Urothelium cell line (cell line): ENCODE measurements at places on chromosomes 6 and 20.

- DNase-seq, result no peak
Observed at GRCh38 chr20:3896302-3896701, 7.1 kb downstream of the PANK2 start.

DNA sequence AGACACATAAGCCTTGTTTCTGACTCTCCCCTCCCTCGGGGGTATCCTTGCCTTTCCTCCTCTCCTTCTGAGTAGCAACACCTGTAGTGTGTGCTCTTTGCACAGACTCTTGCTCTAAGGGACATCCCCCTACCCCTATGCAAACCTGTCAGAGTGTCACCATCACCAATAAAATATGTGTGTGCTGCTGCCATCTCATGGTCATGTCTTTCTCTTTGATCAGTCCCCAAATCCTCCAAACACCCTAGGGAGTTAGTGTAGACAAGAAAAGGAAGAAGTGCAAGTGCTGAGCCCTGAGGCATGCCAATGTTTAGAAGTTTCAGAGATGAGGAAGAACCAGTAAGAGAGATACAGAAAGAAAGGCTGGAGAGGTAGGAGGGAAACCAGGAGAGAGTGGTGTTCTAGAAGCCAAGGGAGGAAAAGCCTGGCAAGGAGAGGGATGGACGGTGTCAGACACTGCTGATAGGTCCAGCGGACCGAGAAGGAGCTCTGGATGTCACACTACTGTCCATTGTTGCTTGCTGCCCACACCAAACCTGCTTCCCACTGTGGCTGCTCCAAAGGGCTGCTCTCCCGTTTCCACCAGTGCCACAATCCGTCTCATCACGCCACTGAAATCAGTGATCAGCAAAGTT is 16.4 kb downstream of the TRMT6 start:
- DNase-seq, result peak; percentile 30

- no peak for DNase-seq
Observed at GRCh38 chr6:169709293-169709692, 7.4 kb downstream of the C6orf120 start.

DNA sequence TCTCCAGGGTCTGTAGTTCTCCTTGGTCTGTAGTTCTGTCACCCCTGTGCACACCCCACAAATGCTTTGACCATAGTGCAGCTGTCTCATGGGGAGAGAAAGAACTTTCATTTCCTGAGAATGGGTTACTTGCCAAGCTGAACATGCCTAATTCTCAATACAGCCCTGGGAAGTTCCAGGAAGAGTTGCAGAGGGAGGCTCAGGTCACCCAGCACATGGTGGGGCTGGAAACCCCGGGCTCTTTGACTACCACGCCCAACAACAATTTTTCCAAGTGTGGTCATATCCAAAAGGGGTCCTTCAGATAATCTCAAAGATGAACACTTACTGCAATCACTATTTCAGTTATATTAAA is 2.2 kb upstream of the PTPRA start:
- DNase-seq, result no peak

DNA sequence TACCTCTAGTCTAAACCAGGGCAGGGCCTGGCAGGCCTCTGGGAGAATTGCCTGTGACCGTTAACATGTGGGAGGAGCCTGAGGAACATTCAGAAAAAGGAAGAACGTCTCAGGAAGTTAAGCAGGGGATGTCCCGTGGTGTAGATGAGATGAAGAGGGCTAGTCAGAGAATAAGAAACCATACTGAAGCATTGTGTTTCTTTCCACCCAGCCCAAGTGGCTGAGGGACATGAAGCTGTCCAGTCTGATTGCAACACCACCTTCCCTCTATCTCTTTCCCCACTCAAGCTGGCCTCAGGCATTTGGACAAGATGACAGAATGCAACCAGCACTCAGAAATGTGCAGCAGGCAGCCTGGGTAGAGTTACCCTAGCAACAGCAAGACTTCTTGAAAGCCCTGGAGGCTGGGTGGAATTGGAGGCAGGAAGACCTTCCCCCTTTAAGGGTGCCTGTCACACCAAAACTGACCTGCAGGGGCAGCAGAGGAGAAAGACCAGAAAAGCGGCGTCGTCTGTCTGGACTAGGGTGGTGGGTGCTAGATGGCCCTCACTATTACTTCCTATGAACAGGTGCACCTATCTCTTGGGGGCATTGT is 186.1 kb downstream of the UNC5CL start:
- no peak for DNase-seq

- no peak for DNase-seq
Observed at GRCh38 chr20:43389211-43389610, 68.5 kb upstream of the SRSF6 start.

DNA sequence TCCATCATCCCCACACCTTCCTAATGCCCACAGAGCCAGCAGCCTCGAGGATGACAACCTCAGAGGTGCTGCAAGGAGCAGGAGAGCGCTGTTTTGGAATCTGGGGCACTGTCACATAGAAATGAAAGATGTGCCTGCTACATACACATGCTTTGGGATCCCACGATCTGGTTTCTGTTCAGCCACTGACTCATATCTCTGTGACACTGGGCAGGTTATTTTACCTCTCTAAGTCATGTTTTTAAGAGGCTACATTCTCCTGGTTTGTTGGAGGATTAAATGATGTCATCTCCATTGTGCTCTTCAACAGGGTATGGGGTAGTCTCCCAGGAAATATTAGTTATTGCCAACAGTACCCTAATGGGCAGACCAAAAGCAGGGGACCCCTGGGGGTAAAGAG is 32.6 kb upstream of the TAB2 start:
- DNase-seq, result no peak

DNA sequence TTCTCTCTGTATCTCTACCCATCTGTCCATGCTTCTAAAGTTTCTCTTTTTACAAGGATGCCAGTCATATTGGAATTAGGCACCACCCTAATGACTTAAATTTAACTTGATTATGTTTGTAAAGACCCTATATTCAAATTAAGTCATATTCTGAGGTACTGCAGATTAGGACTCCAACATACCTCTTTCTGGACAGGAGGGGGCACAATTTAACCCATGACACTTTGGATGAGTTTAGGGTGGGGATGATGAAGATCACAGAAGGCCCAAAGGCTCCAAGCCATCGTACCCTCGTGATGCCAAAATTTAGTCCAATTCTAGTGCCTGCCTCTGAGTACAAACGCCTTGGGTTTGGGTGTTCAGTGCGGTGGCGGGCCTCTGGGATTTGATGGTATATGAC is 15.0 kb upstream of the NKX2-2 start:
- DNase-seq, result no peak

DNA sequence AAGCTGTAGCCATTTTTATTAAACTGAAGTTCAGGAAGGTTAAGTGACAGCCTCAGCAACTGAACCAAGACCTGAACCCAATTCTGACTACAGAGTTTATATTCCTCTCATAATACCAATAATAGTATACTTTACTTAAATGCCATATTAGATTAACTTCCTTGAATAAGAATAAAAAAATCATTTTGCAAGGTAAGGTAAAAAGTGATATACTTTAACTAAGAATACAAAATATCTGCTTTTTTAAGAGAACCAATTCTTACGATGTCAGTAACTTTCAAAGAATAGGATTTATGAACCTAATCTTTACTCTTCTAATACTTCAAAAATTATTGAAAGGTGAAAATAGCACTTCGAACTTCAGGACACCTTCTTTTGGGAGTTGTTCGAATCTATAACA is 3.7 kb downstream of the RAD21L1 start:
- no peak for DNase-seq

DNA sequence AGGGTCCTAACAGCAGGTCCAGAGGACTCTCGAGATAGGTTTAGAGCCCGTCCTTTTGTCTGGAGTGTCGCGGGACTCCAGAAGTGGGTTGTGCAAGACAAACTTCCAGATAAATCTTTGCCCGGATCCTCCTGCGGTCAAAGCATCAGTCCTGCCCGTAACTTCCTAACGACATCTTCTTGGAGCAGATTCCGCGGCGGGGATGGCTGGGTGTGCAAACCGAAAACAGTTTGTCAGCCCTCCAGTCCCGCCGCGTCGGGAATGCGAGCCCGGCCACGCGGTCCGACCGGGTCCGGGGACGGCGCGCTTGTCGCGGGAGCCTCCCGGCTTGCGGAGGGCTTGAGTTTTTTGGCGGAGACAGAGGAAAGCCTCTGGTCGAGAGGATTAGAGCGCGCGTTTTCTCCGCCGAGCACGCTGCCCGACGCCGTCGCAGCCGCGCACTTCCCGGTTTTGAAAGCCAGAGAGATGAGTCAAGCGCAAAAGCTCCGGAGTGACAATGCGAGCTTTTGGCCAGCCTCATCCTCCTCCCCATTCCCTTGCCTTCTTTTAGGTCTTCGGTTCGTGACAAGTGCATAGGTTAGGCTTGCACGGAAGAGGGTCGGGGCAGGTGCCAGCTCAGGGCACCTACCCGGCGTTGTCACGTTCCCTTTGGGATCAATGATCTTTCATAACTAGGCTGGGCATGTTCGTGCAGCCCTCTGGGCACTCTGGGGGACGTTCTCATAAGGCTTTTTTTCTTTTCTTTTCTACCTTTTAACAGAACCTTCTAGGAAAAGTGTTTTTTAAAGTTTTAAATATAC is 91.3 kb upstream of the PRDM1 start:
- no peak for DNase-seq

- DNase-seq, result no peak
Observed at GRCh38 chr6:37779111-37779800, 40.3 kb upstream of the ZFAND3 start.

DNA sequence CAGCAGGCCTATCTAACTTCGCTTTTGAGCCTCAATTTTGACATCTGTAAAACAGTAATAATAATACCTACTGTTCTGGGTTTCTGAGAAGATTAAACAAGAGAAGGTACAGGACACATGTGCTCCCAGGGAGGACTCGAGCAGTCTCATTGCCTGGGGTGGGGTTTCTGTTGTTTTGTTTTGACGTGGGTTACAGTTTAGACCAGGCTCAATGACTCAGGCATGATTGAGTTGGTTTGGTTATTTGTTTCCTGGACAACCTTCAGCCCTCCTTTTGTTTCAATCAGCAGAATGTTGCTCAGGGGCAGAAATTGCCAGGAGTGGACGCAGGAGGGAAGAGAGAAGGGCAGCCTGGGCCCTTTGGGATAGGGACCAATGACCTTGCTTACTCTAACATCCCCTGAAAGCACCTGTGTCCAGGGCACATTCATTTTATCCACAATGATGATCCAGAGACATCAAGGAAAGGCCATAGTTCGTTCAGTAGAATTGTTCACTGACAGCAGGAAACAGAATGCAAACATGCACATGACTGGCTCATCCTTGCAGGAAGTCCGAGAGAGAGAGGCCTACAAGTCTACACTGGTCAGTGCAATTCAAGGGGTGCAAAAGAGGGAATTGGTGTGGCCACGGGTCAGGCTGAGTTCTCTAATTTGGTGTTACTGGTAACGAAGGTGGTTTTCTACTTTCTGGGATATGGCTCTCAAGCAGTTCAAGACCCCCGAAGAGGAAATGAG is 74.5 kb upstream of the MRPS10 start:
- no peak for DNase-seq

DNA sequence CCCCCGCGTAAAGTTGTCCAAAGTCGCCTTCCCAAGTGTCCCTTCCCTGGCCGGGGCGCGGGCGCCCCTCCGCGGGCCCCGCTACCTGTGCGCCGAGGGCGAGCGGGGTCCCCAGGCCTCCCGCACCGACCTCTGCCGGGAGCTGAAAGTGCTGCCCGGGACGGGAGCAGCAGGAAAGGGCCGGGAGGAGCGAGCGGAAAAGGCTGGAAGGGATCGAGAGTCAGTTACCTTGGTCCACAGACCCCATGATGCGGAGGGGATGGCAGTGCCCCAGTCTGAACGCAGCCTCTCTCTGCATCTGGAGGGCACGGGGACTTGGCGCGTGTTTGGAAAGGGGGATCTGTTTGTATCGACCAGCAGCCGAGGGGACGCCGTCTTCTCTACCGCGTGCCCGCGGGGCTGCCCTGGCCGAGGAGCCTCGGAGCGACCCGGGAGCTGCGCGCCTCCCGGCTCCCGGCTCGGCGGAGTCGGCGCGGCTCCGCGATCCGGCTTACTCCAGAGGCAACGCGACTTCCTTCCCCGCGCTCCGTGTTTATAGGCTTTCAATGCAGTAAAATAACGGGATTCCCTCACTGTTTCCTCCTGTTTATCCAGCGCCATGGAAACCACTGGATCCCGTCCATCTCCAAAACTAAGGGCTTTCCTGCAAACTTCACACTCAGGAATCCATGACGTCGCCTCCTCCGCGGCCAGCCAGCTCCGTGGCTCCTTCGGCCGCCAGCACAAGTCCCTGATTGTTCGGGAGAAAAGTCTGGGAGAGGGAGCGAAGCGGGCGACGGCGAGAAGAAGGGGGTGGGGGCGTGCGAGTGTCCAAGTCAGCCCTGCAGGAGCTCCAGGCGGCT is 20.0 kb upstream of the NFATC2 start:
- peak; percentile 85 for DNase-seq

GRCh38 chr6:143971482-143972205 is 36.4 kb downstream of the PLAGL1 start:
- no peak for DNase-seq

DNA sequence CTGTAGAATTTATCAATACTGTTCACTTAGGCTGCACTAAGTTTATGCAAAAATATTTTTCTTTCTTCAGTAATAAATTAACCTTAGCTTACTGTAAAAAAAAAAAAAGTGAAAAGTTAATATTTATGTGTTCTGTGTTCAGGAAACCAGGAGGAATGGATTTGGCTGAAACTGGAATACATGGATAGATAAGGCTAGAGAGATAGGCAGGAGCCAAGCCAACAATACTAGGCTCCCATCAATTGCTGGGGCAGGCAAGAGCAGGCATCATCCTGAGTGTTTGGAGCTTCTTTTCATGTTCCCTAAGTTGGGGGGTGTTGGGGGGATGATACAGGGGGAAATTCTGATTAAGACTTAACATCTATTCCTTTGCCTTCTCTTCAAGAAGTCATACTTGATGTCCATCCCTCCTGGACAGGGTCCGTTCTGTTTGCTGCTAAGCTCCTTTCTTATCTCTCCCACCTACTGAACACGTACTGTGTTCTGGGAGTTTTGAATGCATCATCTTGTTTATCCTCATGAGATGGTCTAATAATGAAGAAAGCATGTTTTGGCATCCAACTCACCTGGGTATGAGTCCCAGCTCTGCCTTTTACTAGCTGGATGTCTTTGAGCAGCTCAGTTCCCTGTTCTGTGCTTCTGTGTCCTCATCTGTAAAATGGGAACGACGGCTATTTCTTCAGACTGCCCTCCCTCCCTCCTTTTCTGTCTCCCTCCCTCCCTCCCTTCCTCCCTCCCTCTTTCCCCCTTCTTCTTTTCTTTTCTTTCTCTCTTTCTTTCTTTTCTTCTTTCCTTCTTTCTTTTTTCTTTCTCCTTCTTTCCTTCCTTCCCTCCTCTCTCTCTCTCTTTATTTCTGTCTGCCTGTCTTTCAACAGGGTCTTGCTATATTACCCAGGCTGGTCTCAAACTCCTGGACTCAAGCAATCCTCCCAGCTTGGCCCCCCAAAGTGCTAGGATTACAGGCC is 6.4 kb upstream of the PROCR start:
- no peak for DNase-seq

DNA sequence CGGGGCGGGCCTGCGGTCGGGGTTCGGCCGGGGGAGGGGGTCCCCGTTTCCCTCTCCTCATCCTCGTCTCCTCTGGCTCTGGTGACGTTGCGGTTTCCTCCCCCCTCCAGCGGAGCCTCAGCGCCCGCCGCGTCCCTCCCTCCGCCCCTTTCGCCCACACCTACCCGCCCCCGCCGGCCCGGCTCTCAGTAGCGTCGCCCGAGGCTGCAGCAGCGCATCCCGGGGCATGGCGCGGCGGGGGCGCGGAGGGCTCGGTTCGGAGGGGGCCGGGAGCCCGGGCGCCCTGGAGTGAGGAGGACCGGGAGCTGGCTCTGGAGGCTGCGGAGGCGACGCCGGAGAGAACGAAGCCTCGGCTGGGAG is at the start of gene DSE:
TSS of gene DSE (plus strand) at position 188 of the 360 bp plus-strand sequence. CDS start 28,304 bp downstream, outside the sequence.
- DNase-seq, result peak; percentile 70
